MCF 10A (cell line): ENCODE measurements at places on chromosomes 2 and 18.

- no peaks in the 10 kb centered on the region for H3K36me3 ChIP-seq
- H3K4me1 ChIP-seq = no peaks in the 10 kb centered on the region
- no peak overlapping the region for H3K4me3 ChIP-seq
- H3K27ac ChIP-seq = no peak overlapping the region
- H3K27me3 ChIP-seq = no peaks in the 10 kb centered on the region
These were observed 63.9 kb downstream of the LDAH start for GRCh38 chr2:20758997-20759396.

DNA sequence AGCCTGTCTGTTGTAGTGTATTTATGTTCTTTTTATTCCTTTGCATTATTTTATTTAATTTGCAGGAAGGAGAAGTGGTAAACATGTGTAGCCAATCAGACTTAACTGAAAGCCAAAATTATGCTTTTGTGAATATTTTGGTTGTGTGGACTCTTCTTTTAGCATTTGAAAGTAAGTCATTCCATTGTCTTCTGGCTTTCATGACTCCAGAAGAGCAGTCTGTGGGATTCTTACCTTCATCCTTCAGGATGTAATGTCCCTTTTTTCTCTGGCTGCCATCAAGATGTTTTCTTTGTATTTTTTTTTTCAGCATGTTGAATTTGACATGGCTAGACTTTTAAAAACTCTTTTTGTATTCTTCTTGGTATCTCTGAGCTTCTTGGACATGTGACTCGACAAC lies 895.2 kb upstream of the ZEB2 start:
- no peaks in the 10 kb centered on the region for H3K4me1 ChIP-seq
- DNase-seq = no peak
- no peak overlapping the region for H3K4me3 ChIP-seq
- no peak overlapping the region for H3K27ac ChIP-seq

DNA sequence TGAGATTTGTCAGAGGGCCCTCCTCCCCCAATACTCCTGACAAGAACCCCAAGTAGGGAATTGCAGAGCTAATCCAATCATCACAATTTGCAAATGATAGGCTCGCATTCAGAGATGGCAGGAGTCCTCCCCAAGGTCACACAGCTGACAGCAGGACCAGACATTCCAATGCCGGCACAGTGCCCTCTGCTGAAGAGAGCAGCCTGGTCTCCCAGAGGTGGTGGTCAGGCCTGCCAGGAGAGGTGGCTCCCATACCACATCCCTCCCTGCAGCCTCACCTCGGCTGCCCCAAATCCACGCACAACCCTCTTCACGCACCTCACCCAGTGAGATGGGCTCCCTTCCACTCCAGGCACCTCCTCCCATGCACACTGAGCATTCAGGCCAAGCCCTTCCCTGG lies 25.4 kb downstream of the EN1 start:
- no peak overlapping the region for H3K4me3 ChIP-seq
- H3K27ac ChIP-seq = no peak overlapping the region
- H3K4me1 ChIP-seq = no peaks in the 10 kb centered on the region
- H3K36me3 ChIP-seq = no peaks in the 10 kb centered on the region
- no peak for DNase-seq

- H3K4me1 ChIP-seq = peaks cover 34% of the 10 kb centered on the region
- H3K27ac ChIP-seq = peak overlapping the region; percentile 83
- no peaks in the 10 kb centered on the region for H3K27me3 ChIP-seq
- no peak for DNase-seq
- peaks cover 55% of the 10 kb centered on the region for H3K36me3 ChIP-seq
These were observed 112.9 kb downstream of the PXDN start for GRCh38 chr2:1631292-1632001.

DNA sequence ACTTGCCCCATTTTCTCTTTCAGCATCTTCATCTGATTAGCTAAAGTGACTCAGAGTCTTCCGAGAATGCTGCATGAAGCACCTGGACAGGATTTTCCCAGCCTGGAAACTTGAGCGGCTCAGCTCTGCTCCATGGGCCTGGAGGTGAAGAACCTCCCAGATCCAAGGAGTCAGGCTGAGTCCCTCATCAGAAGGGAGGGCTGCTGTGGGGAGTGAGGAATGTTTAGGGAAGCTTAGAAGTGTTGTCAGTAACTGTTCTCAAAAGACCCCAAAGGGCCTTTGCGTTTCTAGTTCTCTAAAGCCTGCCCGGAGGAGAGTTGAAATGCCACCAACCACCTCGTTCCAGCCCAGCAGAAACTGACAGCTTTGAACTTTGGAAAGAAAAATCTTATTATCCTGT lies 157.1 kb downstream of the CLIP4 start:
- no peak overlapping the region for H3K27ac ChIP-seq
- no peak overlapping the region for H3K4me3 ChIP-seq
- no peaks in the 10 kb centered on the region for H3K36me3 ChIP-seq
- no peak for DNase-seq
- peaks cover 2% of the 10 kb centered on the region for H3K27me3 ChIP-seq
- peaks cover 25% of the 10 kb centered on the region for H3K4me1 ChIP-seq

GRCh38 chr2:75667884-75668283 lies 21.3 kb downstream of the MRPL19 start:
- no peaks in the 10 kb centered on the region for H3K4me1 ChIP-seq
- no peak overlapping the region for H3K27ac ChIP-seq
- no peaks in the 10 kb centered on the region for H3K27me3 ChIP-seq
- H3K36me3 ChIP-seq = peaks cover 59% of the 10 kb centered on the region

DNA sequence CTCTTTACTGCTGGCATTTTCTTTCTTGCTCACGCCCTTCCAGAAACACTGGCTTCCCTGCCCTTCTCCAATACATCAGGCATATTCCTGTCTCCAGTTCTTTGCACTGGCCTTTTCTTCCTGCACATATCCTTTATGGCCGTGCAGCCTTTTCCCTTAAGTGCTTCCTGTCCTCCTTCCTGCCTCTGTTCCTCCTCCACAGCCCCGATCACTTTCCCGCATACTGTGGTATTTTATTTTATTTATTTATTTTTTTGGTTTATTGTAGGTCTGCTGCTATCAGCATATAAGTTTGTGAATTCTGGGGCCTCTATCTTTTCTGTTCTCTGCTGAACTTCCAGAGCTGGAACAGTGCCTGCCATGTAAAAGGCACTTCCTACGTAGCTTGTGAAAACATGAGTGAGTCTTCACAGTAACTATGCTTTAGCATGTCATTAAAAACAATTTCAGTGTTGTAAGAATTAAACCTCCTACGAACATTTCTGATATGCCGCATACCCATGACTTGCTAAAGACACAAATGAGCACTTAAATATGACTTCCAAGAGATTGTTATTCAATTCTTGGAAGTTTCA lies 289.1 kb downstream of the TRIB2 start:
- no peak for DNase-seq
- no peak overlapping the region for H3K4me3 ChIP-seq
- peaks cover 18% of the 10 kb centered on the region for H3K4me1 ChIP-seq
- H3K36me3 ChIP-seq = peaks cover 9% of the 10 kb centered on the region
- H3K27me3 ChIP-seq = no peaks in the 10 kb centered on the region

DNA sequence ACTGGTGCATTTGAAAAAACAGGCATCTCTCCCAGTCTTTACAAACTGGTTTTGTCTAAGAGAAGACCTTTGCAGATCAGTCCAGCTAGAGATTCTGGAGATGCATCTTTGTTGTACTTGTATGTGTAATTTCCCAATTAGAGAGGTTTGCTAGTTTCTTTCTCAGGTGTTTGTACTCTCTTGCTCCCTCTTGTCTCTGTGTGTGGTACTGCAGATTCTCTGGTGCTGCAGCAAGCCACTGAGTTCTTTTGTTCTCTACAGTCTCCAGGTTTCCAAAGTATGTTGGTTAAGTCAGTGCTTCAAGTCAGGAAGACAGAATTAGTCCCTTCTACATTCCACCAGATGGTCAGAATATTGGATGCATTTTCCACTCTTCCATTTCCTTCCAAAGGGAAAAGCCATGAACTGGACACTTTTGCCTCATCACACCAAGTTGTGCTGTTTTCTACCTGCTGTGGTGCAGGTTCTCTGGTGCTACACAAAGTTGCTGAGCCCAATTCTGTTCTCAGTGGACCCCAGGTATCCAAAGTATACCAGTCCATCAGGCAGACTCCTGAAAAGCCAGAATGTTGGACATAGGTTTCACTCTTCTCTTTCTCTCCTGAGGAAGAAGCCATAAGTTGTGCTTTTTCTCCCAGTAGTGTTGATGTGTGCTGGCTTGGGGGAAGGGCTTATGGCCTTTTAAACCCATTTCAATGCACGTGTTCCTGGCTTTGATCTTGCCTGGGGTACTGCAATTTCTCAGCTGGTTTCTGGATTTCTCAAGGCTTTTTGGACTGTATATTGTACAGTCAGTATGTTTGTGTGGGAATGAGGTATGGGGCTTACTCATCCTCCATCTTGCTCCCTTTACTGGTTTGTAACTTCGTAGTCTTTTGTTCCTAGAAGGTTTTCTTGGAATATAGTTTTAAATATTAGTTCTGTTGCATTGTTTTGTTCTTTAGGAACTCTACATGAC lies 29.8 kb downstream of the EPC2 start:
- no peaks in the 10 kb centered on the region for H3K36me3 ChIP-seq
- peak; percentile 62 for DNase-seq
- no peak overlapping the region for H3K27ac ChIP-seq

DNA sequence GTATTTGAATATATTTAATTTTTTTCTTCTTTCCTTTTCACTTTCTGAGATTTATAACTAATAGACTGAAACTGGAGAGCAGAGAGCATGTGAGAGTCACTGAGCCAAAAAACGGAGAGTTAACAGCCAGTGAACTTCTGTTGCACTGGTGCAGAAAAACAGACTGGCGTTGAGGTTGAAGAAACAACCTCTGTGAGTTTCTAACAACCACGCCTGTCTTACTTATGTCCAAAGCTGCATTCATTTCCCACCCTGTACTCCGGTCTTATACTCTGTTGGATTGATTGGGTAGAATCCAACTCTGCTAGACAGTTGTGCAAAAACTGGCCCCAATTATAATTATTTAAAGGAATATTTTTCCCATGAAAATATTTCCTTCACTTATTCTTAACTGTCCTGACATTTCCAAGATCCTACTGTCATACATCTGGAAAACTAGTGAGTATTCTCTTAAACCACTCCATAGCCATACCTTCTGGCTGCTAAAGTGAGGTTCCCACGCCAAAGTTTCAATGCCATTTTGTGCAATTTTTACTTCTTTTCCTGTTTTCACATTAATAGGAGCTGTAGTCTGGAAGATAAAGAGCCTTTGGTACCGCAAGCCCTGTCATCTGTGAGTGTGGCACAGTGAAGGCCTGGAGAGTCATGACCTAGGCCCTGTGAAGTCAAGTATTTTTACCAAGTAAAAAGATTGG lies 9.4 kb downstream of the CYP1B1 start:
- no peaks in the 10 kb centered on the region for H3K27me3 ChIP-seq
- H3K27ac ChIP-seq = no peak overlapping the region
- no peak overlapping the region for H3K4me3 ChIP-seq
- DNase-seq = no peak
- H3K36me3 ChIP-seq = peaks cover 9% of the 10 kb centered on the region

DNA sequence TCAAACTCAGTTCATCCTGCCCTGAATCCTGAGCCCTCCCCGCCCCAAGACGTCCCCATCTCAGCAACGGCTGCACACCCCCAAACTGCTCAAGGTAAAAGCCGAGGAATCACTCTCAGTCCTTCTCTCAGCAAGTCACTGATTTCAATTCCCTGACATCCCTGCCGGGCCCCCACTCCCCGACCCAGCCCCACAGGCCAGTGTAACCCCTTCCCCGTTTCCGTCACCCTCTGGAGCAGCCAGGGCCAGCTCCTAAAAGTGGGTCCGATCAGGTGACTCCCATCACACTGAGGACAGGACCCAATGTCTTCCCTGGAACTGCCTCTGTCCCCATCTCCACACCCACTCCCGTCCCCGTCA lies 20.5 kb downstream of the SNORC start:
- peaks cover 5% of the 10 kb centered on the region for H3K36me3 ChIP-seq
- H3K27me3 ChIP-seq = no peaks in the 10 kb centered on the region
- no peak for DNase-seq
- no peak overlapping the region for H3K27ac ChIP-seq

GRCh38 chr2:109345091-109345490 lies 216.1 kb downstream of the SH3RF3 start:
- no peak for DNase-seq
- H3K4me3 ChIP-seq = no peak overlapping the region
- H3K36me3 ChIP-seq = peaks cover 23% of the 10 kb centered on the region
- H3K27ac ChIP-seq = no peak overlapping the region
- H3K4me1 ChIP-seq = peaks cover 25% of the 10 kb centered on the region

GRCh38 chr18:13540477-13541182 lies 185.7 kb downstream of the FAM210A start:
- no peaks in the 10 kb centered on the region for H3K4me1 ChIP-seq
- no peaks in the 10 kb centered on the region for H3K36me3 ChIP-seq
- DNase-seq = no peak

DNA sequence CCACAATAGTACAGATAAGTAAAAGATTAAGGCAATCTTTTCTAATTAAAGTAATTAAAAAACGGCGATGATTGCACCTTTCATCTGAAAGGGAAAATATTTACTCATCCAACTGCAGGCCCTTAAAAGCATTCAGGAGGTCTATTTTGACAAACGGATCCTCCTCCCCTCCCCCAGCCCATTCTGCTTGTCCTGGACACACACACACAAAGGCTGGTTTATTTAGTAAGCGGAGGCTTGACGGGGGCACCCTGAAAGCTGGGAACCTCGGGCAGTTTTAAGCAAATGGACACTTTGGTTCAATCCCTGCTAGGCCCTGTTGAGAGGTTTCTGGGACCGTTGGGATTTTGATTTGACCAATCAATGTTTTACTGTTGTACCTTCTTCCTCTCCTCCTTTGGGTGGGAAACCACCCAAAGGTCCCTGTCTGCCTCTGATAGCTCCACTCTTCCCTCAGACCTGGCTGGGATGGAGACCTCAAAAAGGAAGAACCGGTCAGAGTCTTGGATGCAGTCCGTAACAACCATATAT lies 135.8 kb upstream of the HAAO start:
- no peak for DNase-seq
- H3K4me1 ChIP-seq = peaks cover 25% of the 10 kb centered on the region
- peak overlapping the region; percentile 22 for H3K27ac ChIP-seq
- H3K36me3 ChIP-seq = no peaks in the 10 kb centered on the region
- H3K27me3 ChIP-seq = no peaks in the 10 kb centered on the region

- no peaks in the 10 kb centered on the region for H3K36me3 ChIP-seq
- DNase-seq = no peak
- no peaks in the 10 kb centered on the region for H3K4me1 ChIP-seq
- no peaks in the 10 kb centered on the region for H3K27me3 ChIP-seq
These were observed 6.0 kb upstream of the NEDD4L start for GRCh38 chr18:58038063-58038462.

DNA sequence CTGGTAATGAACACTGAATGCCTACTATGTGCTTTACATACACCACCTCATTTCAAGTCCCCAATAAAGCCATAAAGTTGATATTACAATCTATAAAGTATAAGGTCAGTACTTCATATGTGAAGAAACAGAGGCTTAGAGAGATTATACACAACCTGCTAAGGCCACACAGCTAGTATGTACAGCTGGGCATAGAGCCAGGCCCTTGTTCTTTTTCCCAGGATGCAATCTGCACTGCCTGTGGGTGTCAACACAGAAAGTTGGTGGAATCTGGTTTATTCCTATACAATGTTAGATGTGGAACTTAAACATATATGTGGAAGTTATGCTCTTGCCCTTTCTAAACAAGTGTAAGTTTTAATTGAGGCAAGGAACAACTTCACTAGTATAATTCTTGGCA lies 32.8 kb downstream of the INSIG2 start:
- H3K4me1 ChIP-seq = peaks cover 19% of the 10 kb centered on the region
- H3K4me3 ChIP-seq = no peak overlapping the region
- H3K36me3 ChIP-seq = no peaks in the 10 kb centered on the region

GRCh38 chr2:68362069-68362468 lies 3.0 kb upstream of the PLEK start:
- no peak overlapping the region for H3K27ac ChIP-seq
- H3K27me3 ChIP-seq = no peaks in the 10 kb centered on the region
- H3K4me3 ChIP-seq = no peak overlapping the region
- no peaks in the 10 kb centered on the region for H3K4me1 ChIP-seq
